ENCODE measurements at places on chromosomes 7 and 10.

DNA sequence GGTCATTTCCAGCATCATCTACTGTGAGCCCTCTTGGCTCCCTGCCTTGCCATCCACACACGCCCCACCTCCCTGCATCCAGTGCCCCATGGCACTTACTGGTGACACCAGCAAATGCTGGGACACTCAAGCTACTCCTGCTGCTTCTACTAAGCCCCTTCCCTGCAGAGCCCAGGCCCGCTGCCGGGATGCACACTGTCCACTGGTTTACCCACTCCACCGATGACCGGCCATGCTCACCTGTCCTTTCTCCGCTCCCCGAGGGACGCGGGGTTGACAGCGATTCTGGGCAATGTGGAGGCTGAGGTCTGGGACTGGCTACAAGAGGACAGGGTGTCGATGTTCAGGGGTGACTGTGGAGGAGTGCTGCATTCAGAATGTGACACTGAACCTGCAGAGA lies 110.2 kb downstream of the DLG5 start:
- DNase-seq = no peak

DNA sequence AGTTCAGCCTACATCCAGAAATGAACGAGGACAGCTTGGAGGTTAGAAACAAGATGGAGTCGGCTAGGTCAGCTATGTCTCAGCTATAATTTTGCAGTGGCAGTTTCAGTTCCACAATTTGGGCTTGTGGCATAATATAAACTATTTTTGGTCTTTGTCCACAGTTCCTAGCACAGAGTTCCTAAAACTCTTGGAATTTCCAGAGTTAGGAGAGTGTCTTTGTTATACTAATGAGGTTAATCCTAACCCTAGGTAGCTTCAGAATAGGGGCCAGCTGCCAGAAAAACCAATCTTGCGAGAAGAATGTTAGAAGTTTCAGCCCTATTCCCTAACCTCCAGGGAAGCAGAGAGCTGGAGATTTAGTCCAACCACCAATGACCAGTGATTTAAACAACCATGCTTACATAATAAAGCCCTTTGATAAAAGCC lies 131.9 kb downstream of the AKR1D1 start:
- no peak for DNase-seq

GRCh38 chr7:109964780-109965179 lies 1126.1 kb upstream of the LRRN3 start:
- DNase-seq = no peak

- DNase-seq = no peak
Measured at GRCh38 chr7:101862280-101863220, 45.1 kb downstream of the CUX1 start.

DNA sequence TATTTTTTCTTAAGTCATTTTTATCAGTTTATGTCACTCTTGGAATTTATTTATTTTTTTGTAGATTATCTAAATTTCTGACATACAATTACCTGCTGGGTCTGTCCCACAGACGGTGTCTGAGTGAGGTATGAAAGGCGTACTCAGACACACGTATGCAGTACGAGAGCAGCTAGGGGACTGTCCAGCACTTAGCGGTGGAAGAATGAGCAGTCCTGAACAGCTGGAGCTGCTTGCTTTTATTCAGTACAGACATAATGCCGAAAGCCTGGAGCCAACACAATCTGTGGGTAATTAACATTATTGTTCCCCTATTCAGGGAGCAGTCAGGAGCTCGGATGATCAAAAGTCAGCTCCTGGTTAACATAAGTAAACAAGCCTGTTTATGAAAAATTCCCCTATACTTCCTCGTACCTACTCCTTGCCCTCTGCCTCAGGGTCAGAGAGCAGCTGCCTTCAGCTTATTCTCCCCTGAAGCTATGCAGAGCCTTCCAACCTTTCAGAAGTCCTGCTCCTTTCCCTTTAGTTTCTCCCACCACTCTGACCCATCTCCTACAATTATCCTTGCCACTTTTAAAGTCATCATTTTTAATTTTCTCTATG lies 488.0 kb upstream of the POM121L12 start:
- DNase-seq = no peak

- no peak for DNase-seq
Measured at GRCh38 chr10:77741746-77742145, 104.1 kb upstream of the KCNMA1 start.

DNA sequence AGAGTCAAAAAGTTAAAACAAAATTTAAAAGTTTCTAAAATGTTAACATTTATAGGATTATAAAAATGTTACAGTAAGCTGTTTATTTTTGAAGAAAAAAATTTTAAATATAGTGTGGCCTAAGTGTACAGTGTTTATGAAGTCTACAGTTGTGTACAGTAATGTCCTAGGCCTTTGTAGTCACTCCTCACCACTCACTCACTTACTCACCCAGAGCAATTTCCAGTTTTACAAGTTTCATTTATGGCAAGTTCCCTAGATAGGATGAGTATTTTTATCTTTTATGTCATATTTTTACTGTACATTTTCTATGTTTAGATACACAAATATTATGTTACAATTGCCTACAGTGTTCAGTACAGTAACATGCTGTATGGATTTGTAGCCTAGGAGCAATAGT lies 419.9 kb downstream of the ARL4A start:
- DNase-seq = no peak

DNA sequence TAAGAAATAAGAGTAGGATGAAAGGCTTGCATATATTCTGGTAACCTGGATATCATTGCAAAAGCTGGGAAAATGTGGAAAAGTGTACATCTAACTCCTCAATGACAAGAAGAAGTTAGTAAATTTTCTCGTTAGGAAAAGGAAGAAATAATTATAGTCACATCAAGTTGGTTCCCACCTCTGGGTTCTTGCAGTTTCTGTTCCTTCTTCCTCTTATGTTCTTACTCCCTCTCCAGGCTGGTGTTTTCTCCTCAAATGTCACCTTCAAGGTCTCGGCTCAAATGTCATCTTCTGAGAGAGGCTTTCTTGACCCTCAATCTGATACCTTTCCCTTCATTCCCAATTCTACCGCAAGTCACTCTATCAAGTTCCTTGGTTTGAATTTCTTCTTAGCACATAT lies 64.4 kb downstream of the ENTPD1 start:
- no peak for DNase-seq

- DNase-seq = no peak
Measured at GRCh38 chr7:4006687-4007086, 675.4 kb upstream of the FOXK1 start.

- no peak for DNase-seq
Measured at GRCh38 chr10:51892965-51893658, 193.7 kb upstream of the CSTF2T start.

- no peak for DNase-seq
Measured at GRCh38 chr7:94429153-94429552, 34.5 kb downstream of the COL1A2 start.

GRCh38 chr7:28180031-28180363 lies 598 bp downstream of the JAZF1 start:
- DNase-seq = no peak

GRCh38 chr10:77613476-77614130 lies 24.0 kb downstream of the KCNMA1 start:
- no peak for DNase-seq

GRCh38 chr7:69395061-69395714 lies 203.1 kb upstream of the AUTS2 start:
- DNase-seq = no peak

DNA sequence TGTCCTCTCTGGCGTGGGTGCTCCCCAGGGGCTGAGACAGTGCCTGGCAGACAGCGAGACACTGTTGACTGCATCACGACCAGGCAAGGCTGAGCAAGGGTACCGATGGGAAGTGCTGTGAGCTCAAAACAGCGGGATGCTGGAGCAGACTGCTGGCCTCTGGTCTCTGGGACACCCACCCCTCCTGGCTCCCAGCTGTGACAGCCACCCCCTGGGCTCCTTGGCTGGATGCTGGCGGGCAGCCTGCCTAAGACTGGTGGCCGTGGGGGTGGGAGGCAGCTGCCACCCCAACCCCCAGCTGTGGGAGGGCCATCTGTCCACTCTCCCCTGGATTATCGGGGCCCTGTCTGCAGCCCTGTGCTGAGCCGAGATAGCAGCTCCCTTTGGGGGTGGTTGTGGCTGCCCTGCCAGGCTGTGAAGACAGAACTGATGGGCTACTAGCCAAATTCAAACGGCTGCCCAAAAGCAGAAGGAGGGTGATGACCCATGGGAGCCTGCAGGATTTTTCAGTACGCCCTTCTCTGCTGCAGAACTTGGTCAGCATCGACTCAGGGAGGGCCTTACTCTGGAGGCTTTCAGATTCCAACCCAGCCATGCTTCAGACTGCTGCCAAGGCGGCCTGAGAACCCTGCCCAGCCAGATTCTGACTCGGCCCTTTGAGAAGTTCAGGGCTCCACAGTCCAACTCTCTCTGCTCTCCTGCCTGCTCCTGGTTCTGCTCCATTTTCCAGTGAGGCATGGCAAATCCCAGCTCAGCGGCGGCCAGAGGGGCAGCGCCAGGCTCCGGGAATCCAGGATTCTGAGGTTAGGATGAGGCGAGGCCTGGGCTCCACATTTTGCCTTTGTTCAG lies 125.3 kb downstream of the NEURL1 start:
- no peak for DNase-seq

Data from cortex of kidney (tissue), 1 donor.